ENCODE measurements at places on chromosomes 1 and 21. TPM values are rescaled to one million over a fixed set of nuclear protein-coding genes. Genes with fewer than 3 reads are reported as not detected.

Gene ASAP3
- total RNA-seq, result 4.1 TPM

Gene MTF2
- 85.0 TPM for total RNA-seq

Gene KRTAP19-6
- total RNA-seq, result not detected

Gene BGLAP
- total RNA-seq, result 0.66 TPM

Gene SIPA1L2
- 3.2 TPM for total RNA-seq

Gene KRTAP26-1
- not detected for total RNA-seq

Gene AGPAT3
- total RNA-seq, result 19.8 TPM

Gene DMRTA2
- 0.14 TPM for total RNA-seq

Gene LDLRAD1
- not detected for total RNA-seq

Gene NBPF4
- 0.09 TPM for total RNA-seq

Gene LHX8
- 0.05 TPM for total RNA-seq

Gene TFAP2E
- 0.52 TPM for total RNA-seq

Gene STUM
- total RNA-seq, result 0.80 TPM

Gene TMEM9
- total RNA-seq, result 31.5 TPM

Gene ZMYM4
- 31.6 TPM for total RNA-seq

Gene TCHH
- total RNA-seq, result 0.05 TPM

Gene CRNN
- total RNA-seq, result 0.05 TPM

Gene C21orf58
- 7.3 TPM for total RNA-seq

Gene AADACL3
- 0.05 TPM for total RNA-seq

Gene EGLN1
- 26.9 TPM for total RNA-seq

Gene CHODL
- total RNA-seq, result 0.76 TPM

Gene NUP210L
- total RNA-seq, result 0.14 TPM

Gene CD53
- 166 TPM for total RNA-seq

Gene GSTM1
- 12.9 TPM for total RNA-seq

Gene ANGPTL7
- total RNA-seq, result 0.09 TPM

Gene NBPF20
- total RNA-seq, result 2.1 TPM

Gene C1orf74
- 3.0 TPM for total RNA-seq

Gene CD48
- 208 TPM for total RNA-seq

Gene VANGL1
- total RNA-seq, result 6.7 TPM

Gene CYP4B1
- total RNA-seq, result 1.1 TPM

Gene ZCCHC17
- total RNA-seq, result 32.6 TPM

Gene MAN1C1
- 9.7 TPM for total RNA-seq

Gene ADORA1
- total RNA-seq, result 0.28 TPM

Gene TEDDM1
- total RNA-seq, result not detected

Gene BNIPL
- 0.52 TPM for total RNA-seq

Gene DRAXIN
- total RNA-seq, result 0.14 TPM

Gene RXRG
- total RNA-seq, result 0.47 TPM

Gene ACADM
- 76.5 TPM for total RNA-seq

Gene SLAMF7
- total RNA-seq, result 6.4 TPM

Gene PLXNA2
- total RNA-seq, result 1.9 TPM

Gene GUCA2B
- total RNA-seq, result 0.28 TPM

Gene RSPH1
- 0.38 TPM for total RNA-seq

Gene GNG4
- total RNA-seq, result 3.1 TPM

Gene OLFML3
- 16.3 TPM for total RNA-seq

Gene REG4
- total RNA-seq, result 0.76 TPM

Gene FAM177B
- total RNA-seq, result 0.42 TPM

Gene SV2A
- 1.8 TPM for total RNA-seq

All from thymus (tissue), 14 donors.